ENCODE measurements at places on chromosomes 6 and 20.
A peak's percentile ranks its signal among the peaks of the same experiment; 100 is the strongest.

DNA sequence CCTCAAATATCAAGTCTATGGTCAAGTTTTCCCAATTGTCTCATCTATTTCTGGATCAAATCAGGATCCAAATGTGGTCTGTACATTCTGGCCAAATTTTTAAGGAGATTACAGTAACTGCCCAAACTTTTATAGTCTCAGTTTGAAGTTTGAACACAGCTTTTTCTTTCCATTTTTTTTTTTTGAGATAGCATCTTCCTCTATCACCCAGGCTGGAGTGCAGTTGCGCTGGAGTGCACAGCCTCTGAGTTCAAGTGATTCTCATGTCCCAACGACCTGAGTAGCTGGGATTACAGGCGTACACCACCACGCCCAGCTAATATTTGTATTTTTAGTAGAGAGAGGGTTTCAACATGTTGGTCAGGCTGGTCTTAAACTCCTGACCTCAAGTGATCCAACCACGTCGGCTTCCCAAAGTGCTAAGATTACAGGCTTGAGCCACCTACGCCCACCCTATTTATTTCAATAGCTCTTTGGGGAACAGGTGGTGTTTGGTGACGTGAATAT lies 84.9 kb upstream of the CARMIL1 start:
- DNase-seq: no peak

DNA sequence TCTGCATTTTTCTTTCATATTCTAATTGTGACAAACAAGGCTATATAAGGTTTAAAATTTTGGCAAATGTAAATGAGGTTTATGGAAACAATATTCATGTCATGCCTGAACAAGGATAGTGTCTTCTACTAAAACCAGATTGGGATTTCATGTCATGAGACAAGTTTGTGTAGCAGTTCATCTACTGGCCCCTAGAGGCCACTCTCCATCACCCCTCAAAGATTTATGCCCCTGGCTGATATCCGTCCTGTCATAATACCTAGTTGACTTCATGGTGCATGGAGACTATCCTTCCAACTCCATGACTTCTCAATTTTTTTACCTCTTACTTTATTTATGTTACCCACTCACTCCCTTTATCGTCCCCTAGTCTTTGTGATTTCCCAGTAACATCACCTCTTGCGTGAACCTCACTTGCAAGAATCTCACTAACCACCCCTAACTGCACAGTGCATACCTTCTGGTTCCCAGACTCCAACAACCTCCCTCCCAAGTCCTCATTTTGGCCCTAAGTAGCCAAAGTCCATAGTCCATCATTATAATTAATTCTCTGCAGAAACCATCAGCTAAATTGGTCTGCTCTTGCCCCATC lies 179.8 kb downstream of the TASP1 start:
- DNase-seq: peak; percentile 2

GRCh38 chr6:1756472-1757129 lies 146.9 kb downstream of the FOXC1 start:
- no peak for DNase-seq

GRCh38 chr6:119791736-119792135 lies 442.2 kb upstream of the MAN1A1 start:
- no peak for DNase-seq

GRCh38 chr6:9140951-9141460 lies 705.7 kb upstream of the SLC35B3 start:
- DNase-seq: no peak

- no peak for DNase-seq
Observed at GRCh38 chr6:151387175-151387970, 4.0 kb downstream of the ZBTB2 start.

GRCh38 chr20:64026-64603 lies 23.4 kb upstream of the DEFB125 start:
- no peak for DNase-seq

DNA sequence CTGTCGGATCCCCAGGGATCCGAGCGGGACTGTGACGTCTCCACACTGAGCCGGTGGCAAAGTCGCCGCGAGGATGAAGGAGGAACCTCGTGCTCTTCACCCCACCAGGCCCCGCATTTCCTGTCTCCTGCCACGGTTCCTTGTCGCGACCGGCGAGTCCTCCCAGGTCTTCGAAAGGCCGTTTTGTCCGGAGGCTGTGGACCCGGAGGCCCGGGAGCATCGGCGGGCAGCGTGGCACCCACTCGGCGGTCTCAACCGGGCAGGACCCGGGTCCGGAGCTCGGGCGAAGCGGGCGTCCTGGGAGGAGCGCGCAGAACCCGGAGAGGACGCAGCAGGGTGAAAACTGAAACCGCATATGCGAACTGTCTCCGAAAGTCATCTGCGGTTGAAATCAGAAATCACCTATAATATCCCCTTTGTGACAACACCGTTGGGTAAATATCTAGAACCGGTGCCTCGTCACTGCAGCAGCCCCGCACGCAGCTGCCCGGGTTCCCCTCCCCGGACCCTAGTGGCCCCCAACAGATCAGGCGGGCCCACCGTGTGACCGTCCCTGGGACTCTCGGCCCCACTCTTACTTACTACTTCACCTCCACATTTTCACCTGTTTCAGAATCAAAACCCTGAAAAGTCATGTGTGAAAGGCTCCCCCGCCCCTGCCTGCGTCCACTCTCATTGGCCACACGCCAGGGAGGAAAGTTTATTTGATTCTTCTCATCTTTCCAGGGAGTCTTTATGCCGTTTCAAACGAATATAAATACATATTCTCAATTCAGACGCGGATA lies 3.1 kb upstream of the ULBP2 start:
- peak; percentile 45 for DNase-seq

- no peak for DNase-seq
Observed at GRCh38 chr20:54346276-54346675, 129.1 kb upstream of the DOK5 start.

DNA sequence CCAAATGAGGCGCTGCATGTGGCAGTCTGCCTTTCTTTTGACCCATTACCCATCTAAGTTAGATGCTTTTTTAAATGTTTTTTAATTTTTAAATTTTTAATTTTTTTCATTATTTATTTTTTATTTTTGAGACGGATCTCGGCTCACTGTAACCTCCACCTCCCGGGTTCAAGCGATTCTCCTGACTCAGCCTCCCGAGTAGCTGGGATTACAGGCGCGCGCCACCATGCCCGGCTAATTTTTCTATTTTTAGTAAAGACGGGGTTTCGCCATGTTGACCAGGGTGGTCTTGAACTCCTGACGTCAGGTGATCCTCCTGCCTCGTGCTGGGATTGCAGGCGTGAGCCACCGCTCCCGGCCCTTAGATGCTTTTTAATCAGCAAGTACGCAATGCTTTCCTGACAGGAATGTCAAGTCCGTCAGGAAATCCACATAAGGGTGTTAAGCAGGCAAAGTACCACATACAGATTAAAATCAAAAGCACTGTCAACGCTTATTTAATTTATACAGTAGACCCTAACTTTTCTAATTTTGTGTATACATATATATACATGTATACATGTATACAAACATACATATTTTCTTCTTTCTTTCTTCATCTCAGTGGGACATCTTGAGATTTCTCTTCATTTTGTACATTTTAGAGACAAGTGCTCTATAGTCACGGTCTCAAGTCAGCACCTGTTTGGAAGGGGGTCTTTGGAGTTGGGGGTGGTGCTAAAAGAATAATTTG lies 995 bp upstream of the GSTA4 start:
- peak; percentile 23 for DNase-seq

DNA sequence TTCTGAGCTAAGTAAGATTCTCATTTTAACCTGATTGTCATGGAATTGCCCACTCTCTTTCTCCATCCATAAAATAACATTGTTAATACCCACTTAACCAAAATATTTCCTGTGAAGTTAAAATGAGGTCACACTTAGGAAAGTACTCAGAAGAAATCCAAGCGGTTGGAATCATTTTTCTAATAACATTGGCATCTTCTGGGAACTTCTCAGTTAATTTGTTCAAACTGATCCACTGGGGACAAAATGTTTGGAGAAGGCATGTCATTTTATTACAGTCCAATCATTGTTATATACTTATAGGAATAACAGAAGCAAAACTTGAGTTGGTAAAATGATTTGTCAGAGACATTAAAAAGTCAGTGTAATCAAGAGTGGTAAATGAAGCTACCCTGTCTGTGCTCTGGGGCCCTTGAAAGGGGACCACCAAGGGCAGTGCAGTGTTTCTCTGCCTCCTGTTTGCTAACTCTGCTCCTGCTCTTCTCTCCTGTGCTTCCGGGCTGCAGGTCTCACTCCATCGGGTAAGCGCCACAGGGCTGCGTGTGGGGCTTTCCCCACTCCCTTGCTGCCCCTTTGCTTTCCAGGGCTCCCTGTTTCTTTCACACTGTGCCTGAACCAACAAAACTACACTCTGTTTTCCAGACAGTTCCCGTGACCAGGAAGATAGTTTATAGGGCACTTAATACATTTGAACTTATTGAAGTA lies 50.1 kb downstream of the HDDC2 start:
- DNase-seq: no peak

GRCh38 chr20:35238170-35238569 lies 11.7 kb downstream of the MMP24 start:
- no peak for DNase-seq

DNA sequence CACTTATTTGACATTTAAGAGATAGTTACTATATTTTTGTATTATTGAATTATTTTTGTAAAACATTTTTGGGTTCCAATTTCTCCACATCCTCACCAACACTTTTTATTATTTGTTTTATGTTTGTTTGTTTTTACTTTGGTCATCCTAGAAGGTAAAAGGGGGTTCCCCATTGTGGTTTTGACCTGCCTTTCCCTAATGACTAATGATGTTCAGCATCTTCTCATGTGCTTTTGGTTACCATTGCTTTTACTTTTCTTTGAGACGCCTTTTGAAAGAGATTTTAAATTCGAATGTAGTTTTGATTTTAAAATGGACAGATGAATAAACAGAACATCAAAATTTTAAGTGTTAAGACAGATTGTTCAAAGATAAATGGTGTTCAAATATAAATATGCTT lies 46.9 kb downstream of the AK9 start:
- no peak for DNase-seq

DNA sequence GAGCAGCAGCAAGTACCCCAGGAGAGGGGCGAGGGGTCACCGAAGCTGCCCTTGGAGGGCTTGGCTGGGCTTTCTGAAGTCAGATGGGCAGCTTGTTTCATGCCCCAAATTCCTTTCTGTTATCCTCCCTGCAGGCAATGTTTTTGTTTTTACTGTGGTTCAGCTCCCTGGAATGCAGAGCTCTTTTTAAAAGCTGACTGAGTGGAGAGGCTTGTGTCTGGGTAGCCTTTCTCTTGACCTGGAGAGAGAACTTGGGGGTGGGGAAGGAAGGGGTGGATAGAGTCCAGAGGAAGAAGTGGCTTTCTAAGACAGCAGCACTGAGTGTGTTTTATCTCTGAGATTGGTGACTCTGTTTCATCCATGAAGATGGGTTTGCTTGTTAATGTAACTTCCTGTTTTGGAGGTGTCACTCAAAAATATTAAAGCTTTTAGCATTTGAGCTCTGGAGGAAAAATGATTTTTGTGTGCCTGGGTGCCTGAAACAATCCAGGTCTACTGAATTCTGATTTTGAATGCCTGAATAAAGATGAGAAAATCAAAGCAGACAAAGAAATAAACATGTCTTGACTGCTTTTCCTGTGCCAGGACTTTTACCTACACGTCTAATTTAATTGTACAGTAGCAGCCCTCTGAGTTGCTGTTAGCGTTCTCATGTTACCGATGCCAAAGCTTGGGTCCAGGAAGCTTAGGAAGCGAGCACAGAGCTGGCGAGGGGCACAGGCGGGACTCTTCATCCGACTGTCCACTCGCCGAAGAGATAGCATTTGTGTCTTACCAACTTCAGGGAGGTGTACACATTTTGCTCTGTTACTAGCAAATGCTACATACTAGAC lies 78.2 kb upstream of the EEF1E1 start:
- no peak for DNase-seq

Measured in CD4-positive, alpha-beta T cell treated with Interleukin-15 for 4 hours (primary cell).